ENCODE measurements at places on chromosomes 3 and 15. TPM values are rescaled to one million over a fixed set of nuclear protein-coding genes. Genes with fewer than 3 reads are reported as not detected.

Gene STT3B
- 169 TPM for total RNA-seq

Gene SCAMP2
- 31.3 TPM for total RNA-seq

Gene GCNT3
- total RNA-seq: not detected

Gene ABI3BP
- total RNA-seq: 0.10 TPM

Gene PAQR5
- total RNA-seq: under 0.01 TPM

Gene RBMS3
- 2.1 TPM for total RNA-seq

Gene CSPG4
- under 0.01 TPM for total RNA-seq

Gene SLC22A14
- total RNA-seq: 0.10 TPM

Gene PARP6
- 65.4 TPM for total RNA-seq

Gene GOLGA8J
- total RNA-seq: not detected

Gene RAD54L2
- 36.1 TPM for total RNA-seq

Gene GPX1
- total RNA-seq: 149 TPM

Gene VPS18
- 28.7 TPM for total RNA-seq

Gene SLTM
- total RNA-seq: 183 TPM

Gene ADAMTS7
- total RNA-seq: not detected

Gene SV2B
- under 0.01 TPM for total RNA-seq

Gene TMC3
- not detected for total RNA-seq

Gene BUB1B
- 2.7 TPM for total RNA-seq

Gene PTPRG
- 0.42 TPM for total RNA-seq

Gene SOX14
- total RNA-seq: not detected

Gene GPR176
- 0.21 TPM for total RNA-seq

Gene PTX3
- total RNA-seq: 39.7 TPM

Gene MORC1
- 0.84 TPM for total RNA-seq

Gene LXN
- 2.7 TPM for total RNA-seq

Gene SLC12A6
- total RNA-seq: 87.5 TPM

Gene TUSC7
- not detected for total RNA-seq

All from mononuclear cell (primary cell).